ENCODE measurements at places on chromosomes 7 and 10.

GRCh38 chr10:16520900-16521299 lies 779 bp downstream of the C1QL3 start:
- DNase-seq, result no peak

DNA sequence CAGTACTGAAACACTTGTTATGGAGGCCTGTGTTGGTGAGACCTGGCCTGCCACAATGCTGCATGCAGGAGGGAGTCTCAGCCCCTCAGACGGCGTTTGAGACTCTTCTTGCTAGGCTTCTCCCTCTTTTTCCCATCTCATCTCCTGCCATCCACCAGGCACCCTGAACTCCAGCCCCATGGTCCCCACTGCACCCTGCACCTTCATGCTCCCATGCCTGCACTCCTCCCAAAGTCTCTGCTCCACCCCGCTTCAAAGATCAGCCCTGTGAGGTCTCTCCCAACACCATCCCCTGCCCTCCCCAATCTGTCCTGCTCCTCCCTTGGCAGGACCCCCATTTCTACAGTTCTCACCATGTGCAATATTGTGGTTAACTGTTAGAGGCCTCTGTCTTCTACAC lies 61.7 kb downstream of the VOPP1 start:
- DNase-seq, result no peak

DNA sequence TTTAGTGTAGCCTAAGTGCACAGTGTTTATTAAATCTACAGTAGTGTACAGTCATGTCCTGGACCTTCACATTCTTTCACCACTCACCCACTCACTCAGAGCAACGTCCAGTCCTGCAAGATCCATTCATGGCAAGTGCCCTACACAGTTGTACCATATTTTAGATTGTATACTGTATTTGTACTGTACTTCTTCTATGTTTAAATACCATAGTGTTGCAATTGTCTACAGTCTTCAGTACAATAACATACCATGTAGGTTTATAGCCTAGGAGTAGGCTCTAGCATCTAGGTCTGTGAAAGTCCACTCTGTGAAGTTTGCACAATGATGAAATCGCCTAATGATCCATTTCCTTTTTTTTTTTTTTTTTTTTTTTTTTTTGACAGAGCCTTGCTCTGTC lies 12.0 kb downstream of the EEPD1 start:
- no peak for DNase-seq

- no peak for DNase-seq
Measured at GRCh38 chr7:142774826-142775225, 4.1 kb downstream of the PRSS2 start.

DNA sequence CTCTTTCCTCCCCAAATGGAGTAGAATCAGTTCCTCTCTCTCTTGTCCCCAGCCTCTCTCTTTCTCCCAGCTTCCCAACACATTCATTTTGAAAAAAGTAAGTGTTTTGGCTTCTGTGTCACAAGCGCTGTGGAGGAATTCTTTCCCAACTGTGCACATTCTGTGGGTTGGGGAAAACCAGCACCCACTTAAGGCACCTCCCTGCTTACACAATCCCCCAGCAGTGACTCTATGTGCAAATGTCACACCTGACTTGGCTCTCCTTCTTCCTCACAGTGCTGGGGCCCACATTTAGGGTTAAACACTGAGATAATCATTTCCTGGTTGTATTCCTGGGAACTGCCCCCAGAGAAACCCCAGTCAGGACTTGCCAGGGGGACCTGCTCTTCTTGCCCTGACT lies 358.1 kb upstream of the ZNF32 start:
- DNase-seq, result no peak

- no peak for DNase-seq
Measured at GRCh38 chr7:79868010-79868409, 266.6 kb upstream of the GNAI1 start.

GRCh38 chr7:142114207-142114606 lies 2.7 kb downstream of the MGAM2 start:
- no peak for DNase-seq

- no peak for DNase-seq
Measured at GRCh38 chr7:25787336-25787735, 364.7 kb upstream of the NFE2L3 start.

GRCh38 chr7:155694851-155695250 lies 50.4 kb downstream of the RBM33 start:
- no peak for DNase-seq

- DNase-seq, result no peak
Measured at GRCh38 chr7:5472432-5473315, 49.0 kb upstream of the TNRC18 start.

- no peak for DNase-seq
Measured at GRCh38 chr7:88458946-88459345, 152.3 kb upstream of the STEAP4 start.

DNA sequence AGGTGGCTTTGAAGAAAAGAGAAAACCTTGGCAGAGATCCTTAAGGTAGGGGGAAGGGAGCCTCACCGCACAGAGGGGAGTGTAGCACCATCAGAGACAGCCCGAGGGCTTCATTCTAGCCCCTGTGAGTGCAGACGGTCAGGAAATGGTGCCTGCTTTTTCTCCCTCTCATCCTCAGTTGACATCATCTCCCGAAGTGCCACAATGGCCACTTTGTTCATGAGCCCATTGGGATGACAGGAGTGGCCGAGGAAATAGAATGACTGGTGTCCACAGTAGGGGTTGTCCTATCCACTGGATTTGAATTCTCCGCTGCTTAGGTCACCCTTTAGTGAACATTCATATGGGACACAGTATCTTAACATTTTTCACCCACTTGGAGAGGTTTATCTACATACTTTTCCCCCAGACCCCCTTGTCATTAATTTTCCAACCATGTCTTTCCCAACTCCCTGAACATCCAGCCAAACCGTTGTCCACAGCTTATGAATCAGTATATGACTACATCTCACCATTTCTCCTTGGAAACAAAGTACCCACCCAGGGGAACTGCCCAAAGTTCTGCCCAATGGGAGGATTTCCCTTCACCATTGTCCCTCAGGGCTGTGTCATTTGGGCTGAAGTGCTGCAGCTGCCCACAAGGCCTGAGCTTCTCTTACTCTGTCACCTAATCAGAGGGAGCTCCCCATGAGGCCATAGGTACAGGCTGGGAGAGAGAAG lies 108.8 kb downstream of the ADCY1 start:
- no peak for DNase-seq

DNA sequence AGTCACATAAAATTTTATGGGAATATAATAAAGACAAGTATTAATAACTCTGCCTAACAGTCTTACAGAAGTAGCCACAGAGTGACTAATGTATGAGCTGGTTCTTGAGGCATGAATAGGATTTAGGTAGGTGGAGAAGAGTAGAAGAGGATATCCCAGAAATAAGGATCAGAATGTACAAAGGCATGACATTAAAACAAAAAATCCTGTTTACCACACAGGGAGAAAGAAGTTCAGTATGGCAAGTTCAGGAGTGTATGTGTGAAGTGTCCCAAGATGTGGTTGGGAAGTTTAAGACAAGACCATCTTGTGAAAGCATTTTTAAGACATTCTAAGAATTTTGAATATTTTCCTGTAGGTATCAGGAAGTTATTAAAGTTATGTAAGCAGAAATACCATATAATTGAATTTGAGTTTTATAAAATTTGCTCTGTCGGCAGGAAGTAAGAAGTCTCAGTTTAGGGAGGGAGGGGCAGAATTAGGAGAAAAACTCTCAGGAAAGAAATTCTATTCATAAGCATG lies 64.7 kb upstream of the CAV2 start:
- no peak for DNase-seq

- DNase-seq, result peak; percentile 13
Measured at GRCh38 chr10:102611514-102612087, 32.7 kb upstream of the TRIM8 start.

DNA sequence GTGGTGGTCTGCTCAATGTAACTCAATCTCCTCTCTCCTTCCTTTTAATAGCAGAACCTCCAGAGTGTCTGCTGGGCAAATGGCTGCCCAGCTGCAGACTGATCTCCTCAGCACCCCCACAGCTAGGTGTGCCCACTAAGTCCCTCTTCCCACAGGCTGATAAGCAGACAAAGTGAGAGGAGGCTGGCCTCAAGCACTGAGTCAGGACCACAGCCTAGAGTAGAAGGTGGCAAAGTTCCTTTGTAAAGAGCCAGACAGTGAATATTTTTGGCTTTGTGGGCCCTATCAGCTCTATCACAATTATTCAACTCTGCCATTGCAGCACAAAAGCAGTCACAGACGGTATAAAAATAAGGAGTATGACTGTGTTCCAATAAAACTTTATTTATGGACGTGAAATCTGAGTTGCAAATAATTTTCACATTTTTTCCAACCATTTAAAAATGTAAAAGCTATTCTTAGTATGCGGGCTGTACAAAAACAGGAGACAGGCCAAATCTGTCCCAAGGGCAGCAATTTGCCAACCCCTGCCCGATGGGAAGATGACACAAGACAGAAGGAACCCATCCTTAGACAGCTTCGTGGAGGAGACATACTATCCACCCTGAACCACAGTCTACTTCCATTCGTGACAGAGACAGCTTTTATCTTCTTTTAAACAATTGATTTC lies 23.4 kb downstream of the JAZF1 start:
- DNase-seq, result no peak

DNA sequence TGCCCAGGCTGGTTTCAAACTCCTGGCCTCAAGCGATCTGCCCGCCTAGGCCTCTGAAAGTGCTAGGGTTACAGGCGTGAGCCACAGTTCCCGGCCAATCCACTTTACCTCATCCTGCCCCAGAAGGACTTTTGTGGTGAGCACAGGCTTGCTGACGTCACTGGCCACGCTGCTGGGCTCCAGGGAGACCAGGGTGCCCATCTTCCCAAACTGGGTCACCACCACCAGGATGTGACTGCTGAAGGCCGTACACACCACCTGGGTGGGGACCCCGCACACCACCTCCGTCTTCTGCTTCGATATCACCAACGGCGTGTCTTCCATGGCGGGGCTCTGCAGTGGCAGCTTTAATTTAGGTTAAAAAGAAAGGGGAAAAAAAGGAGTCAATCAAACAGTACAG lies 816 bp downstream of the PSMG3 start:
- peak; percentile 63 for DNase-seq

DNA sequence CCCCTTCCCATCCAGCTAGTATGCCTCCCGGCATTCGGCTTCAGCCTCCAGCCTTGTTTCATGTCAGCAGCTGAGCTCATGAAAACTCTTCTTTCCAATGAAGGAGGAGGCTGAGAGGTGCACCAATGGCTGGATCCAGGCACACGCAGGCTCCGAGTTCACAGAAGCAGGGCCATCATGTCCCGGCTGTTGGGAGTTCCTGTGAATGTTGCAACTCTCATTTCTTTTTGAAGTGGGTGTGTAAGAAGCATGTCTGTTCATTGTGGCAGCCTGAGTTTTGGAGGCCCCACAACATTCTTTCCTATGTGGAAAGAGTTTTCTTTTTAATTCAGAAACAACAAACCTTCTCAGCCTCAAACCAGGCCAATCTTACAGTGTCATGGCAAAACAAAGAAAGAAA lies 89.7 kb downstream of the PTPRE start:
- DNase-seq, result no peak

DNA sequence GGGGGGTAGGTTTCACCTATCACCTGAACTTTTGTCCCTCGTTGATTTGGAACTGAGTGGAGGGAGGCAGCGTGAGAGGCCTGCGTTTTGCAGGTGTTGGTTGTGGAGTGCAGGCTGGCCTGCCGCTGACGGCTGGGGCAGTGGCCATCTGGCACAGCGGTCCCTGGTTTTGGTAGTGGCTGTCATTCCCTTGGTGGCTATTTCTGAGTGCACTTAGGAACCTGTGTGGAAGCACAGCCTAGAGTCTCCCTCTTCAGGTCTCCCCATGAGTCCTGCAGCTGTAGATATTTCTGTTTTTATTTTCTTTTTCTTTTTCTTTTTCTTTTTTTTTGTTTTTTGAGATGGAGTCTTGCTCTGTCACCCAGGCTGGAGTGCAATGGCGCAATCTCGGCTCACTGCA lies 129.2 kb downstream of the CUL2 start:
- no peak for DNase-seq

DNA sequence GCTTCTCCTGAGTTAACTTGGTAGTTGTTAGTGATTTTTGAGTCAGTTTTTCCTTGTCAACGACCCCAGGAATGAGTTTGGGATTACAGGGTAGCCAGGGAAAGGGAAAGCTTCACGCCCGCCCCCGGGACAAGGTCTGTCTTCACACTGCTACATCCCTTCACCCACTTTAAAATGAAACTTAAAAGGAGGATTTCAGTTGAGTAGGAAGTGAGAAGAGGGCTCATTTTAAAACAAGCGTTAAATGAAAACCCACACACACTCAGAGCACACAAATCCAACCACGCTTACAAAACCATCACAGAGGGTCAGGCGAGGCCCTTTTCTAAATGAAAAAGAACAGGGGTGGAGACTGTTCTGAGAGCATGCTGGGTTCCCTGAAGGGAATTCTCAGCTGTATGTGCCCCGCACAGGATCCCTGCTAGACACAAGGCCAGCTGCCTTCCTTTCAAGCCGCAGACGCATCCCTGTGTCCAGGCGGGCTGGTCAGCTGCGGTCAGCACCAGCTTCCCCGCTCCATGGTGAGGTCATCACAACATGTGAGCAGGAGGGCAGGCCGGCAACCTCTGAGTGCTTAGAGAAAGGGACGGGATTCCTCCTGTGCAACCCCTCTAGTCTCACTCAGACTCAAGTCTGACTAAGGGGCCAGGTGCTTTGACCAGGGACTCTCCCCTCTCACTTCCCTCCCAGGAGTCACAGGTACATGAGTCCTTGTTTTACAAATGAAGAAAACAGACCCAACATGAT lies 111.8 kb downstream of the EGFR start:
- no peak for DNase-seq

GRCh38 chr10:84333864-84334451 lies 5.6 kb downstream of the CCSER2 start:
- no peak for DNase-seq

- DNase-seq, result no peak
Measured at GRCh38 chr7:77833136-77833535, 34.6 kb downstream of the PHTF2 start.

DNA sequence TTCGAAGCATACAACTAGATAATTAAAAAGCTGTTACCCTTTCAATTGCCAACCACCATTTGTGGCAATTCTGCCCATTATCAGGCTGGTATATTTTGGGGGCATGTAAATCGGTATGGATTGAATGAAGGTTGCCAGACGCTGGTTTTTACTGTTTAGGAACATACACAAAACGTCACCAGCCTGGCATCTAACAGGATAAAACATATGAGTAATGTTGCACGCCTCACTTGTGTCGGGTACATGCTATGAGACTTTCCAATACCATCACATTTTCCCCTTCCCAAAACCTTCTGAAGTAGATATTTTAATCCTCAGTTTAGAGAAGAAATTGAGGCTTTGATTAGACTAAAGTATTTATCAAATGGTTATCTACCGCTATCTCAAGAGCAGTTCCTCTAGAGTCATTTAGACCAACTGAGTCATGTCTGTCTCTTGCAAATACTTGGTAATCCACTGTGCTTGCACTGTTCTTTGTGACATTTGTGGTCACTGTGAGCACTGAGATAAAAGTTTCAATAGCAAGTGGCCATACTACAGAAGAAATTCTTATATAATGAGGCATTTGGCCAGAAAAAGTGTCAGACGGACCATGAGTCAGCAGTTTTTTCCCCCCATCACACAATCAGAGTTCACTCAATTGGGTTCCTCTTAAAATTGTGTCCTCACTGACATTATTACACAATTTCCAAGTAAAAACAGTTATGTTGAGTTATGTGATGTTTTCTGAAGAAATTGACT lies 498.7 kb downstream of the NXPH1 start:
- DNase-seq, result no peak

- no peak for DNase-seq
Measured at GRCh38 chr7:16695621-16696237, 49.7 kb downstream of the BZW2 start.

GRCh38 chr7:14836006-14836405 lies 66.5 kb downstream of the DGKB start:
- DNase-seq, result no peak
